Dermis microvascular lymphatic vessel endothelial cell (primary cell): ENCODE measurements at places on chromosomes 4 and X. TPM values are rescaled to one million over a fixed set of nuclear protein-coding genes. Genes with fewer than 3 reads are reported as not detected.

DNA sequence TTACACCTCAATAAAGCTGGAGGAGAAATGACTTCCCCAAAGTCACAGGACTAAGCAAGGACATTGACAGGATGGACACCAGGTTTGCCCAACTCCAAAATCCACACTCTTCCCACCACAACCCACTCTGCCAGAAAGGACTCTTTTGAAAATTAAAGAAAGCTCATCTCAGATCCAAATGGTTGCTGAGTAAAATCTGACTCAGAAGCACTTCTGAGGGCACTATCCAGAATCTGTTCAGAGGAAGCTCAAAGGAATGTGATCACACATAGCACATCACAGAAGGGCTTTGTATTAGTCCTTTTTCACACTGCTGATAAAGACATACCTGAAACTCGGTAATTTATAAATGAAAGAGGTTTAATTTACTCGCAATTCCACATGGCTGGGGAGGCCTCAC is 155.5 kb downstream of the RAB28 start:
- no peak for DNase-seq

DNA sequence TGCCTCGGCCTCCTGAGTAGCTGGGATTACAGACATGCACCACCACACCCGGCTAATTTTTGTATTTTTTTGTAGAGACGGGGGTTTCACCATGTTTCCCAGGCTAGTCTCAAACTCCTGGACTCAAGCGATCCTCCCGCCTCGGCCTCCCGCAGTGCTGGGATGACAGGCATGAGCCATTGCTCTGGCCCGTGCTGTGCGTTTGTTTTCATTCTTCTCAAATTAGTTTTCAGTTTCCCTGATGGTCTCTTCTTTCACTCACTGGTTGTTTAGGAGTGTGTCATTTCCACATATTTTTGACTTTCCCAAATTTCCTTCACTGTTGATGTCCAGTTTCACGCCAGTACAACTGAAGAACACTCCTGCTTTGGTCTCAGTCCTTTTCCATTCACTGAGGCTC is 31.8 kb downstream of the SH3TC1 start:
- DNase-seq, result no peak

DNA sequence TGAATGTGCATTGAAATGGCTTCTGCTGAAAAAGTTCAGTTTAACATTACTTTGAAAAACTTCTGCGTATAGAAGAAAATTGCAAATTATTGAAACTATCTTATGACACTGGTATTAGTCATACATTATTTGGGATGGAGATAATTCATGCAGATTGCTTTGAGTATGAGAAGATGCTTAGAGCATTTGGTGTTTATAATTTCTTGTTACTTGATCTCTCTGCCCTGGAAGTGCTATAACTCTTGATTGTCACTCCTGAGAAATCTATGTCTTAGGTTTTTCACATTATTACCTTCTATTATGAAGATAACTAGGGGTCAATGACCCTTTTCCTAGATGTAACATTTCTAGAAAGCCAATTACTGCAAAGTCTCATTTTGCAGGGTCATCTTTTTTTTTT is 36.4 kb downstream of the TMEM131L start:
- DNase-seq, result no peak

GRCh38 chrX:10175319-10175871 is 18.6 kb downstream of the CLCN4 start:
- no peak for DNase-seq

- DNase-seq, result peak; percentile 9
Measured at GRCh38 chrX:50067435-50068284, 133.1 kb downstream of the AKAP4 start.

DNA sequence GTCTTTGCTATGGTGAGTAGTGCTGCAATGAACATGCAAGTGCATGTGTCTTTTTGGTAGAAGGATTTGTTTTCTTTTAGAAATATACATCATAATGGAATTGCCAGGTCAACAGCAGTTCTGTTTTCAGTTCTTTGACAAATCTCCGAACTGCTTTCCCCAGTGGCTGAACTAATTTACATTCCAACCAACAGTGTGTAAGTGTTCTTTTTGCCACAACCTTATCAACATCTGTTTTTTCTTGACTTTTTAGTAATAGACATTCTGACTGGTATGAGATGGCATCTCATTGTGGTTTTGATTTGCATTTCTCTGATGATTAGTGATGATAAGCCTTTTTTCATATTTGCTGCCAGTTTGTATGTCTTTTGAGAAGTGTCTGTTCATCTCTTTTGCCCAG is 406.3 kb downstream of the DTHD1 start:
- no peak for DNase-seq

Gene MAGEE2
- not detected in 2 replicates for total RNA-seq

Gene GLOD5
- total RNA-seq, result not detected in 2 replicates

Gene GYG2
- total RNA-seq, result 0.51 and 1.0 TPM in 2 replicates

Gene SEL1L3
- 62.3 and 74.6 TPM in 2 replicates for total RNA-seq

Gene ADAMTS3
- 0.63 and 0.90 TPM in 2 replicates for total RNA-seq
